ENCODE measurements at places on chromosomes 12 and 14. TPM values are rescaled to one million over a fixed set of nuclear protein-coding genes. Genes with fewer than 3 reads are reported as not detected.

Gene SIX6
- total RNA-seq: not detected

Gene ERBB3
- 147 TPM for total RNA-seq

Gene OASL
- total RNA-seq: 0.31 TPM

Gene SLC7A8
- total RNA-seq: 5.6 TPM

Gene ANKS1B
- 16.5 TPM for total RNA-seq

Gene SIX4
- total RNA-seq: 30.6 TPM

Gene KIF5A
- 0.82 TPM for total RNA-seq

Gene CIT
- 23.9 TPM for total RNA-seq

Gene NUAK1
- 31.5 TPM for total RNA-seq

Gene OR4E2
- not detected for total RNA-seq

DNA sequence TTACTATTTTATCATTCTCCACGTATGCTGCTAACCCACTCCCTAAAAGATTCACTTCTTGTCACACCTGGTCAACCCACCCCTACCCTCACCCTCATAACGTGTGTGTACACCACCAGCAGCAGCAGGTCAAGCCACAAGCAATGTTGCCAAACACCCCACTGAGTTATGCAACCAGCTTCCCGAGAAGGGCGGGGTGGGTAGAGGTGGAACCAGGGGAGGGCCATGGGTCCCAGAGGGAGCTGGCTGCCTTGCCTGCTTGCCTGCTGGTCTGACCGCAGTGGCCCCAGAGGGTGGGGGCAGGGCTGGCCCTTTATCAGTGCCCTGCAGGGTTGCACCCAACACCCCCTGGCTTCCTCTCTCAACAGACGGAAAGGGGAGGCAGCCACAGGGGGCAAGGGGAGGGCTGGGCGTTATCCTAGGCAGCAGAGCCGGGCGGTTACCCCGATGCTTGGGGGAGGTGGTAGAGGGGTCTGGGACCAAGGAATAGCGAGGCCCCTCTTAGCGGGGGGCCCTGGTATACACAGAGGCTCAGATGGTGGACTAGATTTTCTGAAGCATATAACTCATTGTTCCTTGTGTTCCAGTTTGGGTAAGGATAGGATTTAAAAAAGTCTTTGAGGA, 3.5 kb upstream of the NFE2 start:
- no peak for DNase-seq

GRCh38 chr14:35072226-35072625, 26.2 kb downstream of the FAM177A1 start:
- no peak for DNase-seq

DNA sequence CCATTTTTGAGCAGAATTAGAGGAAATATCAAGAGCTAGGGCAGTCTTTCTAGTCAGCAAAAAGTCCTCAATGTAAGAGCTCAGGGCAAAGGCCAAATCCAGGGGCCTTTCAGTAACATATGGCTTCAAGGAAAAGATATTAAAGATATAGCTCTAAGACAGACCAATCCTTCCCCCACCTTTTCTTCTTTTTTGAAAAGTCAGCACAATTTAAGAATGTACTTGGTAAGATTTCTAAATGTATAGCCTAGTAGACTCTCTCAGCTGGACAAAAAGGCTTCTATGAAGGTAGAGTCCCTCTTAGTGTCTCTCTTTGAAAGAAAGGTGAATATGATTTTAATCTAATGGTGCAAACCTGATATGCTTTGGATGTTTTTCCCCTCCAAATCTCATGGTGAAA, 515.7 kb downstream of the VRK1 start:
- DNase-seq: no peak

- peak; percentile 66 for DNase-seq
Observed at GRCh38 chr14:79090641-79091180, 920.5 kb downstream of the NRXN3 start.

- DNase-seq: no peak
Observed at GRCh38 chr12:70853326-70853725, 67.2 kb downstream of the PTPRR start.

DNA sequence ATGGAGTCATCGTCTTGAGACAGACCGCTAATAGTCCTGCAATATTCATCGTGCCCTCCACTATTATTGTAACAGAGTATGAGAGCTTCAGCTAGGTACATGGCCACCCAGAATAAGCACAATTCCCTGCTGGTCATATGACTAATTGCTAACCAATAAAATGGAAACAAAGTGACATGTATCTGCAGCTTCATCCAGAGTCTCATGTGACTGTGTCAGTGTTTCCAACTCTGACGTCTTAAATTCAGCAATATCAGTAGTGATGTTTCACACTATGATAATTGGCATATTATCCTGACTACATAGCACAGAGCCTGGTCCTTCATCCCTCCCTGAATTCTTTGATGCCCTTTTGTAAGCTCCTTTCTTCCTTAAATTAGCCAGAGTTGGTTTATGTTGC, 167.4 kb downstream of the RPS29 start:
- DNase-seq: no peak

DNA sequence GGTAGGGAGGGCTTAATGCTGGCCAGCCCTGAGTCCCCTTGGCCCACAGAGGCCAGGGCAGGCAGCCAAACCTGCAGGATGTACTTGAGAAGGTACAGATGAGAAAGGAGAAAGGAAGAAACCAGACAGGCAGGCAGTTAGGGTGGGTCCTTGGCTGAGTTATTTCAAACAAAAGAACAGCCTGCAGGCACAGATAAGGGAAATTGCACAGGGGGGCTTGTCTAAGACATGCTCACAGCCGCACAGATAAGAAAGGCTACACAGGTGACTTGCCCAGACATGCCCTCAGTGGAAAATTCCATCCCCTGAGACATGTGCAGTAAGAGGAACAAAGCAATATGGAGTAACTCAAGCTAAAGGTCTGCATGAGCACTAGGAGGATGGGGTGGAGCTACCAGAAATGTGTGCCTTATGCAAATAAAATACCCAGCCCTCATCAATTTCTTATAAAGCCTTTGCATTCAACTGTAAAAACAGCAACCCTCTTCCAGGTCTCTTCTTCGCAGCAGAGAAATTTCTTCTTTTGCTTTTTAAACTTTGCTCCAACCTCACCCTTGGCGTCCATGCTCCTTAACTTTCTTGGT, 158.2 kb upstream of the RGS6 start:
- no peak for DNase-seq

GRCh38 chr12:3964439-3964838, 91.2 kb upstream of the PARP11 start:
- peak; percentile 31 for DNase-seq

DNA sequence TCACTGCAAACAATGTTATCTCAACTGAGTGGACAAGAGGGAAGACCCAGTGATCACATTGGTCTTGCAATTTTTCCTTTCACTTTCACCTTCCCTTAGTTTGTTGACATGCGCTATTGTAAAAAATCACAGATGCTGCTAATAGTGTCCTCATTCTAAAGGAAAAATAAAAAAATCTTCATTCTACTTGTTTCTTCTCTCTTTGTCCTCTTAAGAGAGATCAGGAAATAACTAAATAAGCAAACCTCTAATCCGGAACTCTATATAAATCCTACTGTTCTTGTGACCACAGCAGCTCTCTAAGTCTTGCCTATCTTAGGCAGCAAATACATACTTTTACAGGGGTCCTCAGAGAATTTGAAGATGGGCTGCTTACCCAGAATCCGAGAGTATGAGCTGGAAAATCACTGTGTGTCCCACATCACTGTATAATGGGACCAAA, 257.7 kb downstream of the NAV3 start:
- no peak for DNase-seq

GRCh38 chr14:61461808-61462275, 140.5 kb downstream of the PRKCH start:
- peak; percentile 90 for DNase-seq

DNA sequence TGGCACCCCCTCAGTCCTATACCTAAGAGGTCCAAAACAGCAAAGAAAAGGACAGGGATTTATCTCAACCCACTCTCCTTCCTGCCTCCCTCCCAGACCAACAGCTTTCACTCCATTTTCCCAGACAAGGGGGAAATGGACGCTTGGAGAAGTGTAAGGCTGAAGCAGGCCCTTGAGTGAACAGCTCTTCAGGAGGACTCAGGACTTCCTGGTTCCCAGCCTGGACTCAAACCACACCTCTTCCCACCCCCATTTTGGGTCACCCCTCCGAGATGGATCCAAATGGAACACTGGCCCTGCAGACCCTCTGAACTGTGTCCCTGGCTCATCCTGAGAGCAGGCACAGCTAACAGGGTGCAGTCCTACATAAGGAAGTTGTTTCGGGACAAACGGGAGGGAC, 2.7 kb downstream of the KMT2D start:
- no peak for DNase-seq

DNA sequence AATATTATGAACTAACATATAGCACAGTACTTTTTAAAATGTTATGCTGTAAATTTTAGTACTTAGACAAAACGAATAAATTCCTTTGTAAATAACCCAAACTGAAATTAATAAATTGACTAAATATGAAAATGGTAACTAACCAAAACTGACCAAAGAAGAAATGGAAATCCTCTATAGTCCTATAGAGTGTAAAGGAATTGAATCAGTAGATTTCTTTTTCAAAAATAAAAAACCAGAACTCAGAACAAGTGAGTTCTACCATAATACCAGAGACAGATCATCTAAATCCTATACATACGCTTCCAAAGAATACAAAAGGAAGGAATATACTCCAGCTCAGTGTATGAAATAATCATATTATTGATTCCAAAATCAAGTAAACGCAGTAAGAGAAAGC, 39.8 kb downstream of the TMPRSS12 start:
- no peak for DNase-seq

DNA sequence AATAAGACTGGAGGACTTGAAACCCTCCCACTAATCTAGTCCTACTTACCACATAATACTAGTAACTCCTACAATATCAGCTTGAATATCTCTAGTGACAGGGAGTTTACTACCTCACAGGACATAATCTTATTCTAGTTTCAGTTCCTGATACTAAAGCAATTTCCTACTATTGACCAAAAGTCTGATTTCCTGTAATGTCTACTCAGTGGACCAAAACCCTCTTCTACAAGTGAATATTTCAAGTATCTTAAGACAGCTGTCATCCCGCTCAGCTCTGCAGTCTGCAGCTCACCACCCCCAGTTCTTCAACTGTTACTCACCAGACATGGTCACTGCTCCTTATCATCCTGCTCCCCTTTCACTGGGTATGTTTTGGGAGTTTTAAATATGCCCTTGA, 70.8 kb upstream of the TMCC3 start:
- no peak for DNase-seq

DNA sequence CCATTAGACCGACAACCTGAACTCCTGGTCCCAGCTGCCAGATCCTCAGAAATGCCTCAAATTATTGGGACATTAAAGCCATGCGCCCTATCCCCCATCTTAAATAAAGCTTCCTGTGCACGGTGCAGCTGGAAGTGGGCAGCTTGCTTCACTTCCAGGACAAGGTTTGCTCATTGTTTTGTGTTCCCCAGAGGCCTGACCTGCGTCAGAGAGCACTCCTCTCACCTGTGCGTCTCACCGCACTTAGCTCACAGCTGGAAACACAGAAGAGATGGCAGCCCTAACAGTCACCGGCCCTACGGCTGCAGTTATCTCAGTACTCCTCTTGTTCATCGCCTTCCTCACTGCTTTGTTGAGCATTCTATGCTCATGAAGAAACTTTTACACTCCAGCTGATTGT, 135.5 kb downstream of the ANO2 start:
- DNase-seq: no peak

DNA sequence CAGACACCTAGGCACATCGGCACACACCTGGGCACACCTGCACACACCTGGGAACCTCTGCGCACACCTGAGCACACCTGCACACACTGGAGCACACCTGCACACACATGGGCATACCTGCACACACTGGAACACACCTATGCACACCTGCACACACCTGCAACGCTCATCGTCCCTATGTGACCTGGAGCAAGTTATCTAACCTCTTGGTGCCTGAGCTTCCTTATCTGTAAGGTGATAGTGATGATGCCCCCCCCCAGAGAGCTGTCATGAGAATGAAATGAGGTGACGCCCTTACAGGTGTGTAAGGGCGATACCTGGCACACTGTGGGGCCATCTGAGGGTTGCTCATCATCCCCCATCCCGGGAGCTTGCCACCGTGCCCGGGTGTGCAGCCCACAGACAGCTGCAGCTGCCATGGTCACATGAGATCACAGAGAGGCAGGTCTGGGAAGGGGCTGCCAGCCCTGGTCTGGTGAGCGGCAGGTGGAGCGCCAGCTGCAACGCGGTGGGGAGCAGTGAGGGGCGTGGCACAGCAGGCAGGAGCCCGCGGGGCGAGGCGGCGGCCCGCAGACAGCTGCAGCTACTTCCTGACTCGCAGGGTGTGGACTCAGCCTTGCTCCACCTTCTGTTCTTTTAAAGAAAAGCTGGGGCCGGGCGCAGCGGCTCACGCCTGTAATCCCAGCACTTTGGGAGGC, 59.9 kb upstream of the FBRSL1 start:
- DNase-seq: peak; percentile 95

DNA sequence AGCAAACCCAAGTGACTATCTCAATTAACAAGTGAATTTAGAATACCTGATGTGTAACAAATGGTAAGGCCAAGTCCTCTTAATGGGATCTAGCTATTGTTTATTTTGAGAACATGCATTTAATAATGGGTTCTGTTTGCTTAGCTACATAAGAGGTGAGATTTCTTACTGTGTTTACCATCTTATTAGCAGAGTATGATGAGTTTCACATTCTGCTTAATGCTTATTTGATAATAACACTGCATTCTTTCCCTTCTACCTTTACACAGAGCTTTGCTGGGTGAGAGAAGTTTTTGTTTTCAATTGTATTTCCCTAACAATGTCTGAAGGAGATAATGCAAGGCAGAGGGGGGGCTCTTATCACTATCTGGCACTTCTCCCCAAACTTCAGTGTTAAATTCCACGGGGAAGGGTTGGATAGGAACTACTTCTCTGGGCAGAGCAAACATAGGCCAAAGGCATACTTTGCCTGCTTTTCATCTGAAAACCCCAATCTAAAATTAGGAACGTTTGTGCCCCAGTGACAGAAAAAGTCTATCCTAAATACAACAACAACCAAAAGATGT, 129.0 kb upstream of the ATXN7L3B start:
- no peak for DNase-seq

- no peak for DNase-seq
Observed at GRCh38 chr14:67491285-67491684, 2.8 kb upstream of the TMEM229B start.

DNA sequence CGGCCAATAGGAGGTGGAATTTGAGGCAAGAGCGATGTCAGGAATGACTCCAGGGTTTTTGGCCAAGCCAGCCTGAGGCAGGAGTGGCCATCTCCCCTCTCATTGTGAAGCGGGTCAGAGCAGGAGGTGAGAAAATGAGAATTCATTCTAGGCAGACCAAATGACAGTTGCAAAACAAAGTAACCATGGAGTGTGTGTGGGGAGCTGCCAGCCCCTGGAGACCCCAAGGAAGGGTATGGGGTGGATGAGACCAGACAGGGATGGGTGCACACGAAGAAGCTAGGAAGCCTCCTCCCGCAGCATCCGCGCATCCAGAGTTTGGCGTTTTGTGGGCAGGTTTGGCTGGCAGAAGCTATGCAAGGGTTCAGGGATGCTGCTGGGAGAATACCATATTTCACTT, 38.8 kb downstream of the FZD10 start:
- no peak for DNase-seq
